T-cell (primary cell): ENCODE measurements at places on chromosomes 6 and 20.

DNA sequence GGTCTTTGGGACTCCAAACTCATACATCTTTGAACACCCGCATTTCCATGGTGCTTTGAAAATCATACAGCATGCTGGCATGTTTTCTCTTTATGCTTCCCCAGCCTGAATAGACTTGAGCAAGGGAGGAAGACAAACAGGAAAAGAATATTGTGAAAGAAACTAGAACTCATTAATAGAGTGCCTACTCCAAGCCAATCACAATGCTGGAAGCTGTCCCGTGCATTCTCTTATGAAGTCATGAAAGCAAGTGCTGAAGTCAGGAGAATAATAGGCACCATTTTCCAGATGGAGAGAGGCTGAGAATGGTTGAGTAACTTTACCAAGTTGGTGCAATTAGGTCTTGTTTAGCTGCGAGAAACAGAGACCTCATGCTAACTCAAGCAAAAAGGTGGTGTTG is 102.5 kb upstream of the PTPRT start:
- no peaks in the 10 kb centered on the region for H3K36me3 ChIP-seq
- no peak for DNase-seq
- H3K27me3 ChIP-seq = peaks cover 8% of the 10 kb centered on the region
- H3K4me1 ChIP-seq = no peaks in the 10 kb centered on the region
- H3K4me3 ChIP-seq = no peak overlapping the region

DNA sequence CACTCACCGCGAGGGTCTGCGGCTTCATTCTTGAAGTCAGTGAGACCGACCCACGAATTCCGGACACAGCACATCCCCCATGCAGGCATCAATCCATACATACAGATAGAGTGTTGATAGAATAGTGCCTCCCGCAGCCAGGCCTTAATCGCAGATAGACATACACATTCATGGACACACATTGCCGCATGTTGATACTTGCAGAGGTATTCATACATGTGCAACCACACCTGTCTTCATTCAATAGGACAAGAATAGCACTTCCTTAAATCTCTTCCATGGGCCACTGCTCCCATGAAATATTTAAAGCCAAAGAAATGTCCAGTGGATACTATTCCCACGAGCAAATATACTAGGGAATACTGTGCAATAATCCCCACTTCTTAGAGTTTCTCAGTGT is 170.5 kb downstream of the FRK start:
- no peaks in the 10 kb centered on the region for H3K27me3 ChIP-seq
- no peak overlapping the region for H3K27ac ChIP-seq
- H3K4me3 ChIP-seq = no peak overlapping the region
- H3K4me1 ChIP-seq = no peaks in the 10 kb centered on the region

DNA sequence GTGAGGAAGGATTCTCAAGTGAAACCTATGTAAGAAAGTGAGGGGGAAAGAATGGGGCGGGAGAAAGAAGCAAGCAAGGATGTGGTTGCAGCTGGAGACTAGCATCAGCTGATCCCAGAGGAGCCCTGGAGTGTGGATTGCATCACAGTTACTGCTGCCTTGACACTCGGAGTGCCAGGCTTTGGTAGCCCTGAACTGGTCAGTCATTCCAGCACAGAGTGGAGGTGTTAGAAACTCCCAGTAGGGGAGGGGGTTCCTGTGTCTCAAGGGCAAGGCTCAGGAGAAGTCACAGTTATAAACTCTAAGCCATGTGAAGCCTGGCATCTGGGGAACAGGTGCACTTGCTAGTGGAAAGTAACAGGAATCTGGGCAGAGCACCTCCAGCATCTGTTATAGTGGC is 23.5 kb downstream of the SNAP25 start:
- H3K27me3 ChIP-seq = peaks cover 7% of the 10 kb centered on the region
- H3K36me3 ChIP-seq = no peaks in the 10 kb centered on the region
- no peak for DNase-seq
- H3K4me3 ChIP-seq = no peak overlapping the region
- H3K4me1 ChIP-seq = no peaks in the 10 kb centered on the region

- no peaks in the 10 kb centered on the region for H3K27me3 ChIP-seq
- no peak overlapping the region for H3K4me3 ChIP-seq
- H3K4me1 ChIP-seq = no peaks in the 10 kb centered on the region
- DNase-seq = no peak
- no peak overlapping the region for H3K27ac ChIP-seq
Observed at GRCh38 chr6:122143813-122144601, 255.4 kb upstream of the HSF2 start.

DNA sequence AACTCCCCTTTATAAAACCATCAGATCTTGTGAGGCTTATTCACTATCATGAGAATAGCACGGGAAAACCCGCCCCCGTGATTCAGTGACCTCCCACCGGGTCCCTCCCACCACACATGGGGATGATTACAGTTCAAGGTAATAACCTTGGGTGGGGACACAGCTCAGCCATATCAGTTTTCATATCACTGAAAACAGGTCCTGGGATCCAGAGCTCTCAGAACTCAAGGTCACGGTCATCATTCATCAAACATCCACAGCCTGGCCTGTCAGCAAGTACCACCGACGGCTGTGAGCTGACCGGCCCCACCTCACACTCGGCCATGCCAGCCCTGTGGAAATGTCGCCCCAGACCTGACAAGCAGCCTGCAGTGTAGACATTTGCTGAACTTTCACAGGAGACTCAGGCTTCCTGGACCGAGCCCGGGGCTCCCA is 14.1 kb upstream of the FRMD1 start:
- H3K36me3 ChIP-seq = no peaks in the 10 kb centered on the region
- DNase-seq = no peak
- H3K4me3 ChIP-seq = no peak overlapping the region

- no peak overlapping the region for H3K27ac ChIP-seq
- no peaks in the 10 kb centered on the region for H3K36me3 ChIP-seq
- no peaks in the 10 kb centered on the region for H3K4me1 ChIP-seq
- peaks cover 4% of the 10 kb centered on the region for H3K27me3 ChIP-seq
- no peak overlapping the region for H3K4me3 ChIP-seq
Observed at GRCh38 chr20:32012159-32012688, 2.0 kb downstream of the CCM2L start.

GRCh38 chr20:54195483-54196472 is 12.1 kb upstream of the PFDN4 start:
- no peaks in the 10 kb centered on the region for H3K36me3 ChIP-seq
- H3K27me3 ChIP-seq = peaks cover 10% of the 10 kb centered on the region
- H3K27ac ChIP-seq = no peak overlapping the region

- no peak for DNase-seq
- H3K4me1 ChIP-seq = no peaks in the 10 kb centered on the region
- no peak overlapping the region for H3K4me3 ChIP-seq
- H3K36me3 ChIP-seq = no peaks in the 10 kb centered on the region
- no peak overlapping the region for H3K27ac ChIP-seq
Observed at GRCh38 chr6:132286298-132287019, 114.8 kb downstream of the MOXD1 start.

- DNase-seq = no peak
- no peak overlapping the region for H3K4me3 ChIP-seq
- no peaks in the 10 kb centered on the region for H3K4me1 ChIP-seq
- no peaks in the 10 kb centered on the region for H3K36me3 ChIP-seq
Observed at GRCh38 chr6:140018588-140018987, 644.1 kb upstream of the CITED2 start.

- H3K4me3 ChIP-seq = no peak overlapping the region
- H3K27me3 ChIP-seq = no peaks in the 10 kb centered on the region
- no peaks in the 10 kb centered on the region for H3K4me1 ChIP-seq
- no peak overlapping the region for H3K27ac ChIP-seq
- no peak for DNase-seq
- no peaks in the 10 kb centered on the region for H3K36me3 ChIP-seq
Observed at GRCh38 chr6:115120391-115120790, 777.6 kb upstream of the HS3ST5 start.

DNA sequence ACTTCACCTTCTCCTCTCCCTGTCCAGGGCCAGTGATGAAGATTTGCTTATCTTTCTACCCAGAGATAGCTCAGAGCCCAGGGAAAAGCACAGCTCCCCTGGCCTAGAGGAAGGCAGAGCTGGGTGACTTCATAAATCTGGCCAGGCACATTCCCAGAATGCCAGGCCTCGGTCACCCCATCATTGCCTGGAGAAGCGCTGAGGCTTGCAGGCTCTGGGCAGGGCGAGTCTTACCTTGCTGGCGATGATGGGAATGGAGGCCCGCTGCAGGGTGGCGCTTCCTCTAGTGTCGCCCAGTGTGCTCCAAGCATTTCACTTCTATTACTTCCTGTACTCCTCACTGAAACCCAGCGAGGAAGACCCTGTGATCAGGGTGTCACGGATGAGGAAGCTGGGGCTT is 60.1 kb downstream of the DAAM2 start:
- H3K4me1 ChIP-seq = no peaks in the 10 kb centered on the region
- H3K4me3 ChIP-seq = no peak overlapping the region
- H3K27ac ChIP-seq = no peak overlapping the region
- DNase-seq = no peak
- H3K27me3 ChIP-seq = no peaks in the 10 kb centered on the region

DNA sequence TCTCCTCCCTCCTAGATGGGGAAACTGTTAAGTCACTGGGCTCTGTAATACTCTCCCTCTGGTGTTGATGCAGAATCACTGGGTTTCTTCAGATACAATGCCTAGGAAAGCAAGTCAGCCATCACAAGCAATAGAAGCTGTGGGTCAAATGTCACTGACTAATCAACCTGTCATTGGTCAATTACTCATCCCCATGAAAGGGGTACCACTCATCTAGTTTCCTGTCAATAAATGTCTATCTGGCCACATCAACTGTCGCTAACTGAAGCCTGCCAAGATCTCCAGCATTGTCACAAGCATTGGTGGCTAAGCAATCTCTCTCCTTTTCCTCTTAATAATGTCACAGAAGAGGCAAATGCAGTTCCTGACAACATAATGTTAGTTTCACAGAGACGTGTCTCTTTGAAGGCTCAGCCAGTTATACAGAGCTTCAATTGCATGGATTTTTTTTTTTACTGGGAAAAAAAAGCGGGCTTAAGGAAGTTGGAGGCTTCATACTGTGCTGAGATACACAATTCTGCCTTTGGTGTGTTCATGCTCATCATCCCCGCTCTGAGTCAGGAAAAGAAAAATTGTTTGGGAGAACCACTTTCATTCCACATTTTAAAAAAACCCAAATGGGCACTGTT is 355.9 kb downstream of the BTBD9 start:
- no peaks in the 10 kb centered on the region for H3K4me1 ChIP-seq
- peaks cover 2% of the 10 kb centered on the region for H3K36me3 ChIP-seq
- H3K4me3 ChIP-seq = no peak overlapping the region
- DNase-seq = no peak

- H3K36me3 ChIP-seq = no peaks in the 10 kb centered on the region
- no peaks in the 10 kb centered on the region for H3K27me3 ChIP-seq
- H3K27ac ChIP-seq = no peak overlapping the region
- DNase-seq = no peak
- no peaks in the 10 kb centered on the region for H3K4me1 ChIP-seq
Observed at GRCh38 chr20:4568361-4568959, 153.2 kb upstream of the PRND start.

DNA sequence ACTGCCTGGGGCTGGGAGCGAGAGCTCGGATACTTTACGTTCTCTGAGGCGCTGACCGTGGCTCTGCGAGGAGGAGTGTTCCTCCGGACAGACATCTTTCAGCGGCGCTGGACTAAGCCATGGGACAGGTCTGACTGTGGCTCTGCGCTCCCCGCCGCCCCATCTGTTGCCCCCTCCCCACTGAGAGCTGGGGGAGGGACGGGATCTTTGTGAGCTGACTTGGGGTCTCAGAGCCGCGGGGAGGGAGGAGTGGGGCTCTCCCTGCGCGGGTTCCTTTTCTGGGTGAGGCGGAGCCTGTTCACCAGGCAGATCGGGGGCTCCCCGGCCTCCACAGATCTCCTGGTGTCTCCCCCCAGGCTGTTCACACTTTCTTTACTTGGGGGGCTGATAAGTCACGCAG is 11.3 kb upstream of the GATA5 start:
- H3K27ac ChIP-seq = no peak overlapping the region
- no peak for DNase-seq
- peaks cover 92% of the 10 kb centered on the region for H3K27me3 ChIP-seq
- no peaks in the 10 kb centered on the region for H3K36me3 ChIP-seq
- no peaks in the 10 kb centered on the region for H3K4me1 ChIP-seq

DNA sequence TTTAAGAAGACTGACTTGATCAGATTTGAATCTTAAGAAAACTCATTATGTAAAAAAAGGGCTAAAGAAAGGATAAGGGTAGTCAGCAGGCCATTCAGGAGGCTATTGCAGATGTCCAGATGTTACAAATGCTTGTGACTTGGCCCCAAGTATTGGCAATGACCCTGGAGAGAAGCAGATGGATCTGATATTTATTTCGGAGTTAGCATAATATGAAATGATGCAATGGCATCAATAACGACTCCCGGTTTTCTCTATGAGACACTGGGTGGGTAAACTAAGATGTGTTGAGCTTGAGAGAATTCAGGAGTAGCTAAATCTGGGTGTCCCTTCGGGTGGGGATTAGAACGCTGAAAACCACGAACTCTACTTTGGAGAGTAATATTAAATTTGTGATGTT is 149.7 kb downstream of the LAMA2 start:
- H3K36me3 ChIP-seq = no peaks in the 10 kb centered on the region
- no peaks in the 10 kb centered on the region for H3K27me3 ChIP-seq
- no peaks in the 10 kb centered on the region for H3K4me1 ChIP-seq
- DNase-seq = no peak
- no peak overlapping the region for H3K27ac ChIP-seq

DNA sequence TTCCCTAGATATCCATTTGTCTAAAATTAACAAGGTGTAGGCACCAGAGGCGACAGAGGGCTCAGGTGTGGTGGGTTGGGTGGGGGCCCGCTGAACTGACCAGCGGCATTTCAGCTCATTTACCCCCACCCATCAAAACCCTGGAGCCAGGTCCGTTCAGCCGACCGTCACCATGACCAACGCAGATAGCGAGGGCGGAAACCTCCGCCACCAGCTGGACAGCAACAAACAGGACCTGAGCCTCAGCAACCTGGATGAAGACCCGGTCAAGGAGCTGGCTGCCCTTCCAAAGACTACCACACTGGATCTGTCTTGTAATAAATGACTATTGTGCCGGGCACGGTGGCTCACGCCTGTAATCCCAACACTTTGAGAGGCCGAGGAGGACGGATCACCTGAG is 120.8 kb upstream of the LGSN start:
- H3K4me3 ChIP-seq = no peak overlapping the region
- no peak for DNase-seq
- no peaks in the 10 kb centered on the region for H3K4me1 ChIP-seq
- H3K27me3 ChIP-seq = no peaks in the 10 kb centered on the region
- H3K36me3 ChIP-seq = no peaks in the 10 kb centered on the region

DNA sequence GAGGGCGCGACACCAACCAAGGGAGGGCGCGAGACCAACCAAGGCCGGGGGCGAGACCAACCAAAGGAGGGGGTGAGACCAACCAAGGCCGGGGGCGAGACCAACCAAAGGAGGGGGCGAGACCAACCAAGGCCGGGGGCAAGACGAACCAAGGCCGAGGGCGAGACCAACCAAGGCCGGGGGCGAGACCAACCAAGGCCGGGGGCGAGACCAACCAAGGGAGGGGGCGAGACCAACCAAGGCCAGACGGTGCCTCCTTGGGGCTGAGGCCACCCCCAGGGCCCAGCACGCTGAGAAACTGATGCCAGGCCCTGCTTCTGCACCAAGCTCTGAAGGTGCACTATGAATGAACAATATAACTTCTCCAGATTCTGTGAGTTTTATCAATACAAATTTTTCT is 87.2 kb downstream of the TAF4 start:
- peaks cover 25% of the 10 kb centered on the region for H3K4me1 ChIP-seq
- H3K4me3 ChIP-seq = no peak overlapping the region
- peaks cover 25% of the 10 kb centered on the region for H3K36me3 ChIP-seq
- no peaks in the 10 kb centered on the region for H3K27me3 ChIP-seq
- H3K27ac ChIP-seq = no peak overlapping the region

GRCh38 chr20:57782631-57783041 is 72.8 kb upstream of the PMEPA1 start:
- H3K36me3 ChIP-seq = no peaks in the 10 kb centered on the region
- no peak for DNase-seq
- H3K27me3 ChIP-seq = no peaks in the 10 kb centered on the region
- no peak overlapping the region for H3K4me3 ChIP-seq

GRCh38 chr6:28167068-28167467 is 25.4 kb downstream of the ZKSCAN8 start:
- no peak overlapping the region for H3K27ac ChIP-seq
- H3K27me3 ChIP-seq = peaks cover 2% of the 10 kb centered on the region
- peaks cover 2% of the 10 kb centered on the region for H3K4me1 ChIP-seq
- no peak overlapping the region for H3K4me3 ChIP-seq
